ENCODE measurements at places on chromosomes 1 and 21.

DNA sequence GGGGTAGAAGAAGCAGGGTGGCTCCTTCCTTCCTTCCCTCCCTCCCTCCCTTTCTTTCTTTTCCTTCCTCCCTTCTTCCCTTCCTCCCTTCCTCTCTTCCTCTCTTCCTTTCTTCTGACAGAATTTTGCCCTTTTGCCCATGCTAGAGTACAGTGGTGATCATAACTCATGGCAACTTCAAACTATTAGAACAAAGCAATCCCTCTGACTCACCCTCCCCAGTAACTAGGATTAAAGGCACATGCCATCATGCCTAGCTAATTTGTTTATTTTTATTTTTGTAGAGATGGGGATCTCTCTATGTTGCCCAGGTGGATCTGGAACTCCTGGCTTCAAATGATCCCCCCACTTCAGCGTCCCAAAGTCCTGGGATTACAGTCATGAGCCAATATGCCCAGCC lies 10.0 kb upstream of the RPE65 start:
- DNase-seq, result no peak

DNA sequence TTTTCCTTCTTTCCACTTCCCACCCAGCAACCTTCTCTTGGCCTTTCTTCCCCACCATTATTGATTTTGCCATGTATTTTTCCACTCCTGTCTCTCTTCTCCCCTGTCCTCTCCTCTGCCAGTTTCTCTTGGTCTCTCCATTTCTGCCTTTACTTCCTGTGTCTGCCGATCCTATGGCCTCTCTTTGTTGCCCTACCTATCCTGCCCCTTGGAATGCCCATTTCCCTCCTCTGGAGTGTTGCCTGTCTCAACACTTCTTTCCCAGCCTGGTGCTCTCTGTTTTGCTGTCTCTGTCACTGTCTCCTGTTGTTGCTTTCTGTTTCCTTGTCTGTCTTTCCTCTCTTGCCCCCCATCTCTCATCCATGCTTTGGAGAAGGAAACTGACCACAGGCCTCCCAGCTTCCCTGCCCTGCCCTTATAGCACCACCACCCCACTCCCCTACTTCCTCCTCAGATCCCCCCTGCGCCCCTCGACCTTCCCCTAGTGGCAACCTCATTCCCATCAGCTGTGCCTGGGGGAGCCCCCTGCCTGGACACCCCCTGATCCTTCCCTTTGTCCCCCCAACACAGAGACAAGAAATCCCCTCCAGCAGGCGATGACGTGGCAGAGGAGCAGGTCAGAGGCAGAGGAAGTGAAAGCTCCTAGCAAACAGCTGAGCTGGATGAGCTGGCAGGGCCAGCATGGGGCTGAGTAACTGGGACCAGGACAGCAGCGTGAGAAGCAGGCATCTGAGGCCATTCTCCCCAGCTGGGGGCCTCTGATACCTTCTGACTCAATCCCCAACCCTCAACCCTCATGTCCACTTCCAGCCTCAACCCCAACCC lies 6.6 kb upstream of the ETV3L start:
- DNase-seq, result peak; percentile 79

GRCh38 chr1:46595127-46595526 lies 8.9 kb downstream of the MKNK1 start:
- DNase-seq, result no peak

- no peak for DNase-seq
Observed at GRCh38 chr21:34365809-34366208, 2.0 kb downstream of the KCNE2 start.

- DNase-seq, result peak; percentile 13
Observed at GRCh38 chr1:205438213-205439158, 16.6 kb upstream of the LEMD1 start.

GRCh38 chr1:208977012-208977411 lies 606.5 kb upstream of the CAMK1G start:
- no peak for DNase-seq

GRCh38 chr1:156840186-156840897 lies 18.6 kb downstream of the INSRR start:
- DNase-seq, result no peak

GRCh38 chr1:86455073-86455472 lies 13.7 kb upstream of the CLCA1 start:
- no peak for DNase-seq

DNA sequence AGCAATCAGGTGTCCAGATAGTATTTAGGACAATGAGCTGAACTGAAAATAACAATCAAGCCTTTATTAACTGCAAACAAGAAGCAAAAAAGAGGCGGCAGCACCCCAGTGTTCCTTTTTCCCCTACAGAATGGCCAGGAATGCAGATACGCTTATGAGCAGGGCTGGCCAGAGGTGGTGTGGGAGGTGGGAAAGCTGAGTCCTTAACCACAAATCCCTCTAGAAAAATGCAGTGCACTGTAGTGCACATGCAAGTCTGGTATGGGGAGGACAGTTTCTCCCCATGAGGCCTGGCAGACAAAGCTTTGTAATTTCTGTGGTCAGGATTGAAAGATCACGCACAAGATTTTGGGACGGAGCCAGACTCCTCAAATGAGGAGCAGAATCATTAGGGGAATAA lies 10.7 kb upstream of the IFNAR1 start:
- DNase-seq, result peak; percentile 43

DNA sequence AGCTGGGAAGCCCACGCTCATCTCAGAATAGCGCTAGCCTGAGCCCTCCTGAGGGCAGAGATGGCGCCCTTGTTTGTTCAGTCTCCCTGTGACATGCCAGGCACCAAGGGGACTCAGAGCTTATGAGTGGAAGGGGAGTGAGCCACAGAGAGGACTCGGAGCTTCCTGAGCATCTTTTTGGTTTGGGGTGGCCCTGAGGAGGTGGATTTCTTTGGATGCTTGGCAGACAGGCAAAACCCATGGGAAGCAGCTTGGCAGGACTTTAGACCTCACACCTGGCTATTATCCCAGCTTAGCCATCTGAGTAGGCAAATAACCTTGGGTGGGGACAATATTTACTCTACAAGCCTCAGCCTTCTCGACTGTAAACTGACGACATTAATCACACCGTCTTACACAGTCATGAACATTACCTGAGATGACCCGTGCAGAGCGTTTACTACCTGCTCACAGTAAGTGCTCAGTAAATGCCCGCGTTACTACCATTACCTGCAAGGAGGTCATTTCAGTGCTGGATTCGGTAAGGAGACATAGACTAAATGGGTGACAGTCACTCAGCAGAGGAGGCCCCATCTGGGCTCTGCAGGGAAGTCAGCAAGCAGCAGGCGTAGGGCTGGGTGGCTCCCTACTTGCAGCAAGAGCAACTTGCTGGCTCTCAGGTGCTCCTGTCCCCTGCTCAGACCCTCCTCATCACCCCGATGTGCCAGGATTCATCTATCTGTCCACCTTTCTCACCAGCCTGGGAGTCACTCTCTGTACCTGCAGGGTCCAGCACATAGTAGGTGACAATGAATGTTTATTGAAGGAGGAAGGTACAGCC lies 54.9 kb downstream of the KLHDC7A start:
- no peak for DNase-seq

DNA sequence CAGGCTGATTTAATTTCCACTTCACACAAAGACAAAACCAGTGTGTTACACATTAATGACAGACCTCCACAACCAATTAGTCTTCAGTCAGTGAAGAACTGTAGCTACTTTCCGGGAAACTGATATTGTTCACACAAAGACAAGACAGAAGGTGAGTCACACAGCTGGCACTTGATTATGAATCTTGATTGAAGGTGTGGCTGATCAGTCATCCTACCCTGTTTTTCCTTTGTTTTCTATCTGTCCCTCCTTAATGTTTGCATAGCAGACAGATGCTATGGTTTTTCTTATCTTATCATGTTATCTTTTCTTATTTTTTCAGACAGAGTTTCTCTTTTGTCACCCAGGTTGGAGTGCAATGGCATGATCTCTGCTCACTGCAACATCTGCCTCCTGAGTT lies 185.1 kb upstream of the GREM2 start:
- no peak for DNase-seq

- no peak for DNase-seq
Observed at GRCh38 chr1:151705146-151705545, 11.5 kb downstream of the CELF3 start.

GRCh38 chr1:63405021-63405420 lies 37.6 kb downstream of the ALG6 start:
- no peak for DNase-seq

DNA sequence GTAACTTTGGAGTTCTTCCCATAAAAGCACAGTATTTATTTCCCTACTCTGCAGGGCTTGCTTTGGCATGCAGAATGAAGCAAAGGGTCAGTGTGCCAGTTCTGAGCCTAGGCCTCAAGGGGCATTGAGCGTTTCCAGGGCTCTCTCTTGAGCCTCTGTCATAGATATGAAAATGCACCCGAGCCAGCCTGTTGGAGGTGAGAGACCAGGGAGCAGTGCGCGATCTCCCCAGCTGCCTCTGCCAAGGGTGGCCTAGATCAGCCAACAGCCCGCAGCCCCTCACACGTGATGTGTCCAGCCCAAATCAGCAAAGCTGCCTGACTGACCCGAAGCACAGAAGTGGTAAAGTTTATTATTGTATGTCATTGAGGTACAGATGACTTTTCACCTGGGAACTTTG lies 63.7 kb downstream of the TENT5C start:
- no peak for DNase-seq

DNA sequence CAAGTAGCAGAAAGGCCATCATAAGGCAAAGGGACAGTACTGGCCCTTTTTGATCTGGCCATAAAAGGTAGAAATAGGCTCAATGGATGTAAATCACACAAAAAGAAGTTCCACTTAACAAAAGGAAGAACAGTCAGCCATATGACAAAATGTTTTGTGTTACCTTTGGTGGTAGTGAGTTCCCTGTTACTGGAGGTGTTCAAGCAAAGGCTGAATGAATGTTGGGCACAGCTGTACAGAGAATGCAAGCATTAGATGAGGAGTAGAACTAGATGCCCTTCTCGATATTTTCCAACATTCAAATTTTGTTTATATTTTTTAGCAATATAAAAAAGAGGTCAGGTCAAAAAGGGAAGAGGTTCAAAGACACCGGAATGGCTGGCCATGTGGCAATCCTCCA lies 20.0 kb downstream of the OLFML3 start:
- no peak for DNase-seq

GRCh38 chr1:28458237-28459228 lies 47.3 kb upstream of the RCC1 start:
- DNase-seq, result no peak

DNA sequence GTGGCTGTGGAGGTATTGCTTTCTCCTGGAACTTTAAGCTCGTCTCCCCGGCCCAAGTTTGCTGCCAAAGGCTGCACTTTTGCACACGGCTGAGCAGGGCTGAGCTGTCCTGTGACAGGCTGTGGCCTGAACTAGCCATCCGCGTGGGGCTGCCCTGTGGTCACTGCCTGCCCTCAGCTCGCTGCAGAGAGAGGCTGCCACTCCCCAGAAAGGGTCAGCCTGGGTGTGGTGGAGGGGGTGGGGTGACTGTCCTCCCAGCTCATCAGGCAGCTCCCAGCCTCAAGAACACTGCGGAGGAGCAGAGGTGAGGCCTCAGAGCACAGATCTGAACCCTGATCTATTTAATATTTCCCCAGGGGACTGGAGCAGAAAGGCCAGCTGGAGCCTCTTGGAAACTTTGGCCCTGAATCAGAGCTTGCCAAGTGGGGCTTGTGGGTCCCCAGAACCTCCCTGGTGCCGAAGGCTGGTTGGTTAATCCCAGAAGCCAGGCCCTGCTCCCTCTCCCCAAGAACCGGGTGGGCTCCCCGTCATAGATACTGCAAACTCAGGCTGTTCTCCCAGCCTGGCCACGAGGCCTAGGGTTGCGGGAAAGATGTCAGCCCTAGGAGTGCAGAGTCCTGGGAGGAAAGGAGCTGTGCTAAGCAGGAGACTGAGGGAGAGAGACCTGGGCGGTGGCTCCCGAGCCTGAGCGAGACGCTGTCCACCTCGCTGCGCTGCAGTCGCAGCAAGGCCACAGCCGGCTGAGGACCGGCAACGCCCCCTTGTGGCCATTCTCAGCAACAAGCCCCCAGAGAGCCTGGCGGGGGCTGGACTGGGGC lies 125.1 kb upstream of the IPO9 start:
- DNase-seq, result peak; percentile 85

- peak; percentile 36 for DNase-seq
Observed at GRCh38 chr1:36703526-36704208, 221.0 kb upstream of the CSF3R start.

- no peak for DNase-seq
Observed at GRCh38 chr1:246039584-246039983, 467.5 kb downstream of the SMYD3 start.

GRCh38 chr1:216887032-216887431 lies 163.8 kb upstream of the ESRRG start:
- DNase-seq, result no peak

- no peak for DNase-seq
Observed at GRCh38 chr21:29376556-29376955, 77.8 kb downstream of the BACH1 start.

- DNase-seq, result no peak
Observed at GRCh38 chr1:200900877-200901276, 6.2 kb downstream of the INAVA start.

- no peak for DNase-seq
Observed at GRCh38 chr1:77534456-77534855, 148.0 kb downstream of the ZZZ3 start.

DNA sequence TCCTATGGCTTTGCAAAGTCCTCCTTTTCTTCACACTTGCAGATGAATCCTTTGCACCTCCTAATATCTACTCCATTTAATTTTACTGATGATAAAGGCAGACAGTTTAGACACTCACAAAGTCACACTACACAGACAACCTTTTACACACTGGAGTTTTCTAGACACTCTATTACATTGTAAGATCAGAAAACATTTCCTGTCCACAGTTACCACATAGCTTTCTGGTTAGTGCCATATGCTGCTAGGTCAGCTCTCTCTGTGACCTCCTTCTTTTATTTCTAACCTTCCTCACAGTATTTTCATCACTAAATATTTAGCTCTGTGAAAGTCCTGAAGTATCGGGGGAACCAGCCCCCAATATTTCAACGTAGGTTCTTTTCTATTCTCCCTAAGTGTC lies 5.1 kb downstream of the SH2D1B start:
- no peak for DNase-seq

DNA sequence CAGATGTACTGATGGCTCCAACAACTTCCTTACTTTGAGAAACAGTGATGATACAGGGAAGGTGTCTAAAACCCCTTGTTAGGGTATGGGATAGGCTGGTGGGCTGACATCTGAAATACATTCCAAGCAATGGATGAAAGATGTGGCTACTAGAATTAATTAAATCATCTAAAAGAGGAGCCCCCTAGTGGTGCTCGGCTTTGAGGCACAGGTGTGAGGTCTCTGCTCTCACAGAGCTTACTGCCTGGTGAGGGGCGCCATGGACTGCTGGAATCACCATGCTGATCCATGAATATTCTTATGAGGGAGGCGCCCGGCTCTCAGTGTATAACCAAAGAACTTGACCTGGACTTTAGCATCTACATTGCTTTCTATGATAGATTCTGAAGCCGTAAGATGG lies 48.5 kb downstream of the GNG4 start:
- no peak for DNase-seq

GRCh38 chr1:229273507-229274232 lies 2.8 kb downstream of the RAB4A start:
- no peak for DNase-seq
